ENCODE measurements at places on chromosomes 2 and 18.

GRCh38 chr2:151570191-151570590 is 160.5 kb downstream of the RIF1 start:
- no peak overlapping the region for H3K27ac ChIP-seq
- no peak overlapping the region for H3K4me3 ChIP-seq
- no peaks in the 10 kb centered on the region for H3K4me1 ChIP-seq
- no peaks in the 10 kb centered on the region for H3K36me3 ChIP-seq
- DNase-seq, result no peak

DNA sequence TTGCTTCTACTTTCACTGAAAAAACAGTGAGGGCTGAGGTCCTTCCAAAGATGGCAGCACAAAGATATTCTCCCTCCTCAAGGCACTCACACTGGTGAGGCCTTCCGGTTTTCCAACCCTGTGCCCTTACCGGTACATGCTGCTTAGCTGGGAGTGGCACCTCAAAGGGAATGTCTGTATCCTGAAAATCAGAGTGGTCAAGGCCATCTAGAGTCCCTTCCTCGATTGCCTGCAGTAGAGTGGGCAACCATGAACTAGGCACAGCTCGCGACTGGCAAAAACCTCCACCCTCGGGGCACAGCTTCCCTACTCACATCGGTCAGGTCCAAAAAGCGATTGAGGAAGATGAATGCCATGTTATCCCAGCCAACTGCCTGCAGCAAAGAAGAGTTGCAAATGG is 3.4 kb downstream of the KRTCAP3 start:
- no peak overlapping the region for H3K4me3 ChIP-seq
- H3K27ac ChIP-seq, result no peak overlapping the region
- no peak for DNase-seq
- H3K27me3 ChIP-seq, result no peaks in the 10 kb centered on the region

DNA sequence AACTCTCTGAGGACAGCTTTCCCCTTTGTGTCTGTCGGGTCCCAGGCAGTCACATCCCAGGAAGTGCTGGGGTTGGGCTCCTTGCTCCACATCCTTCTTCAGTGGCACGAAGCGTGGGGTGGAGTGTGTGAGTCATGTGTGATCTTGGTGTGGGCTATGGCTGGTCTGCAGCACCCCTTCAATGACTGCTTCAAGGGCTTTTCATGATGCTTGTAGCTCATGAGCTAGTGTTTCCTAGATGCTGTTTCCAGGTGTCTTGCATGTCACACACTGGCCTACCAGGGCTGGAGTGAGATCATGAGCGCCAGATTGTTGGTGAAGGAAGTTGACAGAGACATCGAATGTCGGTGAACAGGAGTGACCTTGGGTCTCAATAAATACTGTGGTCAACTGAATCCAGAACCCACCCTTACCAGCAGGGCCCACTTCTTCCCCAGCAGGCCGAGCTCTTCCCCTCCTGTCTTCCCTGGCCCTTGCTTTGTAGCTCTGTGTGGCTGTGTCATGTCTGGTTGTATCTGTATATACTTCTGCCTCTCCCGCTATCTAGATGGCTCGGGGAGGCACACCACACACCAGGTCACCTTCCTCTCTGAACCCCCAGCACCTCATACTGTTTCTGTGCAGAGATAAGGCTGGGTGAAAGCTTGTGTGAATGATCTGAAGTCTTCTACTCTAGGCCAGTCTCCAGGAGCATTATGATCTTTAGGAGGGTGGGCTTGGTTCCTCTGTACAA is 3.8 kb downstream of the C2orf92 start:
- H3K36me3 ChIP-seq, result no peaks in the 10 kb centered on the region
- H3K4me3 ChIP-seq, result no peak overlapping the region
- H3K27me3 ChIP-seq, result no peaks in the 10 kb centered on the region
- DNase-seq, result no peak

DNA sequence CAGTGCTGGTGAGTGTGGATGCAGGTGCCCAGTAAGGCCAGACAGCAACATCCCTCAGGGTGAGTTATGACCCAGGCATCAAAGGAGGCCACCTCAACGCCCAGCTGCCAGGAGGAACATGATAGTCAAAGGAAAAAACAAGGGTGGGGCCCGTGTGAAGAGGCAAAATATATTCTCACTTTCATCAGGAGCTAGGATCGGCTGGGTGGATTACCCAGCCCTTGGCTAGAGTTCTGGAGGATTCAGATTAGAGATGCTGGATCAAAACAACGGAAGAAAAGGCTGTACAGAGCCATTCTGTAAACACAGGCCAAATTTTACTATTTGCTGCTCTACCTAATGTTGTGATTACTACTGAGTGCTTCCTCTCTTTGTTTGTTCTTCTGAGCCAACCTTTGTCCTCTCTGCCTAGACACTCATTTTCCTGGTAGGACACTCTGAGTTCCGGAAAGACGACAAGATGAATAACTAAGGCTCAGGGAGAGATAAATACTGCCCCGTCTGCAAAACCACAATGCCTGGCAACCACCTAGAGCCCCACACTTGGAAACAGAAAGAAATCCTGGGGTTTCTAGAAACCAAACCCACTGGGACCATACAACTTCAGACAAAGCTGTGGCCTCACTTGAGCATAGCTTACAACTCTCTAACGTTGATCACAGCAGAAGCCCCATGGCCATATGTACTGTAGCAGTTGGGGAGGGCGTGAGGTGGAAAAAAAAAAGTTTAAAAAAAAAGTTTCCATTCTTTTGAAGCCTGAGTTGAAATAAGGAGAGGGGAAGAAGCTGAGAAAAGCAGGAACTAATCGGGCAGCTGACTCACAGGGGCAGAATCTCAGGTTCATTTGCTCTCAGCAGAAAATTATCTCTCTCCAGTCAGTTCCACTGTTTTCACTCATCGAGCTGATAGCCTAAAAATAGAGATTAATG is 17.8 kb upstream of the PMAIP1 start:
- no peak overlapping the region for H3K27ac ChIP-seq
- H3K27me3 ChIP-seq, result peaks cover 26% of the 10 kb centered on the region
- H3K36me3 ChIP-seq, result no peaks in the 10 kb centered on the region
- no peak for DNase-seq
- peaks cover 10% of the 10 kb centered on the region for H3K4me1 ChIP-seq

DNA sequence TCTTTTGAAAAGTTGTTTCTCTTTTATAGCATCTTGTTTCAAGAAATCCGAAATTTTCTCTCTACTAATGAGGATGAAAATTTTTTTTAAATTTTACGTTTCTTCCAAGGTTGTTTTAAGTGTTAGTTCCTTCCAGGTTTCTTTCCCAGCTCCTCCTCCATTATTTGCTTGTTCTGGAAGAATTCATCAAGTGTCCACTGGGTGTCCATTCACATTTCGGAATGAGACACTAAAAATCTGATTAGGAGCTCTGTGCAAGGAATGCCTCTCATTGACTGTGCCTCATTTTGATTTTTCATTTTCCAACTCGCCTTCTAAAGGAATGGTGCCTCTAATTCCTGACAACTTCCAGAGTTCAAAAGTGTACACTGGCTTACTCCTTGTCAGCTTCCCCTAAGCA is 6.1 kb downstream of the SP100 start:
- no peak overlapping the region for H3K4me3 ChIP-seq
- no peak overlapping the region for H3K27ac ChIP-seq
- DNase-seq, result no peak
- H3K4me1 ChIP-seq, result peaks cover 11% of the 10 kb centered on the region
- H3K27me3 ChIP-seq, result no peaks in the 10 kb centered on the region
- H3K36me3 ChIP-seq, result no peaks in the 10 kb centered on the region

GRCh38 chr2:98445683-98446581 is 1.3 kb downstream of the INPP4A start:
- H3K4me3 ChIP-seq, result peak overlapping the region; percentile 87
- no peaks in the 10 kb centered on the region for H3K27me3 ChIP-seq
- H3K27ac ChIP-seq, result peak overlapping the region; percentile 99
- DNase-seq, result peak; percentile 74

- no peak for DNase-seq
- no peaks in the 10 kb centered on the region for H3K4me1 ChIP-seq
- no peaks in the 10 kb centered on the region for H3K27me3 ChIP-seq
- no peak overlapping the region for H3K4me3 ChIP-seq
- no peaks in the 10 kb centered on the region for H3K36me3 ChIP-seq
These were observed 540.7 kb upstream of the TMEFF2 start for GRCh38 chr2:192735447-192735846.

- no peaks in the 10 kb centered on the region for H3K27me3 ChIP-seq
- H3K4me3 ChIP-seq, result no peak overlapping the region
- no peak for DNase-seq
- no peak overlapping the region for H3K27ac ChIP-seq
- no peaks in the 10 kb centered on the region for H3K36me3 ChIP-seq
These were observed 525.4 kb upstream of the SALL3 start for GRCh38 chr18:78454221-78454620.

DNA sequence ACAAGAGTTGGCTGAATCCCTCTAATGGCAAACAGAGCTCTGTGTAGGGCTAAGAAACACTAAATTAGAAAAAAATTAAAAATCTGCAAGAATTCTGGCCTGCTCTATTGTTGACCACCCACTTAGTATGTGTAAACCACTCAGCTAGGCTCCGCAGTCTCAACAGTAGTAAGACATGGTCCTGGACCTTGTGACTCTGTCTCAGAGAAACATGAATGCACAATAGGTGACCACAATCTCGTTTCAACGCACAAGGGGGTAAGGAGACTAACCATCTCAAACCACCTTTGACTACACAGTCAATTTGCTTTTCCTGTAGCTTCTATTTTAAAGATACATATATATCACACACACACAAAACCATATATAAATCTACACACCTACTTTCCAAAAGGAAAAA is 16.5 kb downstream of the SEPTIN10 start:
- no peak overlapping the region for H3K27ac ChIP-seq
- peaks cover 30% of the 10 kb centered on the region for H3K4me1 ChIP-seq
- DNase-seq, result no peak
- H3K27me3 ChIP-seq, result no peaks in the 10 kb centered on the region

GRCh38 chr2:101516823-101517690 is 42.1 kb upstream of the RFX8 start:
- H3K27me3 ChIP-seq, result no peaks in the 10 kb centered on the region
- H3K4me3 ChIP-seq, result no peak overlapping the region
- no peak for DNase-seq
- no peaks in the 10 kb centered on the region for H3K36me3 ChIP-seq

DNA sequence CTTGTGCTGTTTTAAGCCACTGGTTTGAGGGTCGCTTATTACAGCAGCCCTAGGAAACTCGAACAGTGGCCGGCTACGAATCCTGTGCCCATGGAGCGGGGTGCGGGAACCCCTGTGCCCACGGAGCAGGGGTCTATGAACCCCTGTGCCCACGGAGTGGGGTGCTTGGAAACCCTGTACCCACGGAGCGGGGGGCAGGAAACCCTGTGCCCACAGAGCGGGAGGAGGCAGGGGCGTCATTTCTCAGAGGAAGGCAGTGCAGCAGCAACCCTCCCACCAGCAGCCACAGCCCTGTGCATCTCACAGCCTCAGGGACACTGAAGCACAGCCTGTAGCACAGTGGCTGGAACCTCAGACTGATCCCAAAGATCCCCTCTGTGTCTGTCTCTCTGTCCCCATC is 34.2 kb upstream of the GPC1 start:
- DNase-seq, result no peak
- peaks cover 49% of the 10 kb centered on the region for H3K27me3 ChIP-seq
- no peak overlapping the region for H3K4me3 ChIP-seq
- no peak overlapping the region for H3K27ac ChIP-seq
- H3K4me1 ChIP-seq, result no peaks in the 10 kb centered on the region

GRCh38 chr2:98768384-98769113 is 37.6 kb upstream of the MGAT4A start:
- peaks cover 5% of the 10 kb centered on the region for H3K4me1 ChIP-seq
- no peak overlapping the region for H3K27ac ChIP-seq
- no peaks in the 10 kb centered on the region for H3K36me3 ChIP-seq

GRCh38 chr2:173821451-173821850 is 143.7 kb downstream of the SP3 start:
- no peaks in the 10 kb centered on the region for H3K36me3 ChIP-seq
- H3K27me3 ChIP-seq, result no peaks in the 10 kb centered on the region
- DNase-seq, result no peak
- no peaks in the 10 kb centered on the region for H3K4me1 ChIP-seq

- no peak for DNase-seq
- H3K4me3 ChIP-seq, result no peak overlapping the region
- H3K36me3 ChIP-seq, result no peaks in the 10 kb centered on the region
These were observed 33.8 kb downstream of the HS1BP3 start for GRCh38 chr2:20617081-20617575.

- no peaks in the 10 kb centered on the region for H3K27me3 ChIP-seq
- no peak overlapping the region for H3K27ac ChIP-seq
- H3K36me3 ChIP-seq, result no peaks in the 10 kb centered on the region
- DNase-seq, result no peak
- H3K4me3 ChIP-seq, result no peak overlapping the region
These were observed 279.5 kb downstream of the NDUFA10 start for GRCh38 chr2:239745386-239746227.

- no peak for DNase-seq
- H3K4me1 ChIP-seq, result no peaks in the 10 kb centered on the region
These were observed 43.0 kb upstream of the COL5A2 start for GRCh38 chr2:189222468-189223105.

GRCh38 chr2:162874412-162874811 is 35.8 kb upstream of the KCNH7 start:
- H3K36me3 ChIP-seq, result no peaks in the 10 kb centered on the region
- H3K27me3 ChIP-seq, result no peaks in the 10 kb centered on the region
- H3K4me1 ChIP-seq, result no peaks in the 10 kb centered on the region
- no peak overlapping the region for H3K27ac ChIP-seq
- H3K4me3 ChIP-seq, result no peak overlapping the region

GRCh38 chr2:231007286-231008098 is 11.6 kb downstream of the SPATA3 start:
- H3K27ac ChIP-seq, result no peak overlapping the region
- no peaks in the 10 kb centered on the region for H3K36me3 ChIP-seq
- no peaks in the 10 kb centered on the region for H3K4me1 ChIP-seq
- H3K27me3 ChIP-seq, result no peaks in the 10 kb centered on the region
- no peak for DNase-seq

GRCh38 chr2:119508756-119509155 is 15.5 kb downstream of the SCTR start:
- no peaks in the 10 kb centered on the region for H3K36me3 ChIP-seq
- DNase-seq, result no peak
- no peak overlapping the region for H3K27ac ChIP-seq
- no peak overlapping the region for H3K4me3 ChIP-seq
- no peaks in the 10 kb centered on the region for H3K4me1 ChIP-seq
- no peaks in the 10 kb centered on the region for H3K27me3 ChIP-seq

GRCh38 chr2:43276266-43276941 is 50.0 kb upstream of the ZFP36L2 start:
- DNase-seq, result no peak
- no peaks in the 10 kb centered on the region for H3K36me3 ChIP-seq
- no peak overlapping the region for H3K27ac ChIP-seq
- no peaks in the 10 kb centered on the region for H3K27me3 ChIP-seq
- no peak overlapping the region for H3K4me3 ChIP-seq

DNA sequence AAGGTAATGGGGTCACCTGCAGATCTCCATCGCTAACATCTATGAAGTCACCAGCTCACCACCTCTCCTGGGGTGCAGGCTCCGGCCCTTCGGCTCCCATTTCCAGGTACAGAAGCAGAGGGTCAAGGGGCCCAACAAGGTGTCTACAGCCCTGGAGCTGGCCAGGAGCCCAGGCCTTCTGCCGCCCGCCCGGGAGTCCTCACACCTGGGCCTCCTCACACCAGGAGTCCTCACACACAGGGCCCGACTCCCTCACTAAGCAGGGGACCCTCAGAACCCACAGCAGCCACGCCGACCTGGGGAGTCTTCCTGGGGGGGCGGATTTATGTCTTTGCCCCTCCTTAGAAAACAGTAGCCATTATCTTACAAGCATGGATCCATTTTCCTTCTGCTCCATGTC is 43.4 kb upstream of the TPO start:
- H3K4me3 ChIP-seq, result no peak overlapping the region
- no peaks in the 10 kb centered on the region for H3K36me3 ChIP-seq
- no peaks in the 10 kb centered on the region for H3K4me1 ChIP-seq
- DNase-seq, result no peak

Data from MM.1S (cell line).